ENCODE measurements at places on chromosomes 4 and X.
A peak's percentile ranks its signal among the peaks of the same experiment; 100 is the strongest.

GRCh38 chr4:90842960-90843359 lies 715.8 kb downstream of the CCSER1 start:
- no peak for DNase-seq

DNA sequence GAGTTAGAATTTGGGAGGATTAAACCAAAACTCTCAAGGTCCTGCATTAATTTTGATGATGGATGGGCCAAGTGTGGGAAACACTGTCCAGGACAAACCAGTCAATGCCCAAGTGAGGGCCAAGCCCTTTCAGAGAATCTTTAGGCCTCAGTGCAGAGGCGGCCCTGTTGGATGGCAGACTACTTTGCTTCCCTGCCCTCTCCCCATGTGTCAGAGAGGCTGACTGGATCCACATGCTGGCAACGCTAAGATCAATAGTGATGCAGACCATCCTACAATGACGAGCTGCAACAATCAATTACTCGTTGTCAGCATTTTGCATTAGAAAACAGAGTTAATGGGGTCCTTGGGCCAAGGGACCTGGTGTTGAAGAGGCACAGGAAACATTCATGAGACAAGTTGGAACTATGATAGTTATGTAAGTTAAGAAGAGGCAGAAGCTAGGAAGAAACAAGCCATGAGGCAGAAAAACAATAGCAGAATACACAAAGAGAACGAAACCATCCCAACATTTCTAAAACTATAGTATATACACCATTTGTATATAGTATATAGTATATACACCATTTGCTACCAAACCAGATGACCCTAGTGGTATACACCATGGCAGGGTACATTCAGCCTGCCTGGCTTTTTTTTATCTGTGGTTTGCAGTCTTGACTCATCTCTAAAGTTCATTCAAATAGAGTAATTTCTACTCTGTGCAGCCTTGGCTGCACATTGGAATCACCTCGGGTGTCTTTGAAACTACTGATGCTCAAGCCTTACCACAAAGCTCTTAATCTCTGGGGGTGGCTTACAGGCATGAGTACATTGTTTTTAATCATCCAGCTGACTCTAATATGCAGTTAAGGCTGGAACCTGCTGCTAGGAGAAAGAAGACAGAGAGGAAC lies 147.7 kb upstream of the GYPA start:
- no peak for DNase-seq

GRCh38 chr4:83115656-83116285 lies 1.2 kb upstream of the PLAC8 start:
- no peak for DNase-seq

DNA sequence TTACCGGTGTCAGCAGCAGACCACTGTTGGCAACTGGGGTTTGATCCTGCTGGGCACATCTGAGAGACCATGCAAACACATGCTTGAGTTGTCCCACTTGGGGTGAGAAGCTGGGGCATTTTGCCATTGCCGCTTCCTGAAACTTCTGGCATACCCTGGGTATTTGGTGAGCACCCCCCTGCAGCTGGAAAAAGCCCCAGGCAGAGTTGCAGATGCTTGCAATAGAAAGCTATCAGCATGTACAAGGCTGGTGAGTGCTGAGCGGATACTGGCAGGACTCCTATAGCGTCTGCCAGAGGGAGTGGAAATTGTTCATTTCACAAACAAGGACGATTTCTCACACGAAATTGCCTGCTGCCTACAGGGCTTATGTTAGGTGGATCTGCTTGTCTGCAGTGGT lies 32.3 kb downstream of the SUPT20HL1 start:
- no peak for DNase-seq

GRCh38 chr4:153643406-153644383 lies 40.4 kb upstream of the TLR2 start:
- peak; percentile 46 for DNase-seq

DNA sequence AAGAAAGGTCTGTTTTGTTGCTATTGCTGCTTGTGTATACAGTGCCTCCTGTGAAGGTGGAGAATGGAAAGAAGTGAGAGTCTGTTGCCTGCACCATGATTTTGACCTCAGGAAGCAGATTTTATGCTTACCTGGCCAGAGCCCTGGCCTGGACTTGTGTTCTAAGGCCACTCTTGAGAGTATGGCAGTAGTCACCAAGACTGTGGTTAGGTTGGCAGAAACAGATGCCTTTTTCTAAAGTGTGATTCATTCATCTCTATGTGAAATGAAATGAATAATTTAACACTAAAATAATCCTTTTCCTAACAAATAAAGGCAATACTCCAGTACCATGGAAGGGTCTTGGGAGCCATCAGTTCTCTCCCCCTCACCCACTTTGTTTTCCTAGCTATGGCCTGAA lies 161.8 kb downstream of the DCLK2 start:
- no peak for DNase-seq

DNA sequence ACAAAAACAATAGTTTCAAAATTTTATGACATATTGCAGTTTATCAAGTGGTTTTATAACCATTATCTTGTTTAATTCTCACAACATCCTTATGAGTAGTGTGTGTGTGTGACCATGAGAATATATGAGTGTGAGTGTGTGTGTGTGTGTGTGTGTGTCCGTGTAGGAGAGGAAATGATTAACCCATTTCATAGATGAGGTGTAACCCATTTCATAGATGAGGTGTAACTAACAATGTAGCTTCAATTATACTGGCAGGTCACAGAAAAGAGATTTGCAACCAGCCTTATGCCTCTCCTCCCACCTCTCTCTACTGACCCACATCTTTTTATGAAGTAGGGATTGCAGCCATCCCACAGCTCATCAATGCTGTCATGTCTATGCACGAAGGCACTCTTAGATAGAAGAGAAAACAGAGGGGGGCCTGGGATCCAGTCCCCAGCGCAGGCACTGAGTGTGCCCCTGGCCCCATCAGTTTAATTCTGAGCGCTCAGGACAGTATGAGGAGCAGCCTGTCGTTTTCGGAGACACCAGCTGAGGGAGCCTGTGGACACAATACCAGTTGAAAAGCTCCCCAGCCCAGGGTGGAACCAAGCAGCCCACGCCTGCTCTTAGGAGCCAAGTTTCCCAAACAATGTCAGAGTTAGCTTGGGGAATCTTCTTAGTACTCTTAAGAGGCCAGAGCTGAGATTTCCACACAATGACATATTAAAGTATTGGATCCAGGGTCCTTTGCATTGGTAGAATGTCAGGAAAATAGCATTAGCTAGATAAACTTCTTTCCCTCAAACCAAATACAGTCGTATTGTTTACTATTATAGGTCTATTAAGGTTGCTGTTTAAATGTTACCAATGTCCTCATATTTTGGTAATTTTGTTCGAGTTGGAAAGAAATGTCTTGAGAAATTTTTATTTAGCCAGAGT lies 88.6 kb downstream of the PALLD start:
- DNase-seq = peak; percentile 62

DNA sequence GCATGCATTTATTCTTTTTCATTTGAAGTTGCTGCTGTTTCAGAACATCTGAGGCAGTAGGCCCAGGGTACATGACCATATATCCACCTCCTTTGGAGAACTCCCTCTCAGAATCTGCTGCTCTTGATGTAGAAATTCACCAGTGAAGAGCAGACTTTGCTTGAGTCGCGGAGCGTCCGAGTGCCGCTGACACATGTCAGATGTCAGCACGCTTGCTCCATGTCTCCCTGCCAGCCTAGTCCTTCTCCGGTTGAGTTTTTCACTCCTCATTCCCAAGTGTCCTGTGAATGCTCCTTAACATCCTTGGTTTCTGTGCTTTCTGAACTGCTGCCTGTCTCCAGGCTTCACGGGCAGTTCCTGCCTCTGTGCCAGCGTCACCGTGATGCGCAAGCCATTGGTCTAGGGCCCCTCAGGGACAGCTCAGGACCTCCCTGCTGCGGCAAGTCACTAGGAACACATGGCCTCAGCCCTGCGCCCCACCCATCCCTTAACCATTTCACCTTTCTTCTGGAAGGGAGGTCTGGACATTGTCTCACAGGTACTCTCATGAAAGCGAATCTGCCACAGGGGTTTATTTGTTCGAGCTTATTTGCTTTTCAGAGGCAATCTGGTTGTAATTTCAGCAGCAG lies 93.1 kb upstream of the RBPJ start:
- DNase-seq = no peak

DNA sequence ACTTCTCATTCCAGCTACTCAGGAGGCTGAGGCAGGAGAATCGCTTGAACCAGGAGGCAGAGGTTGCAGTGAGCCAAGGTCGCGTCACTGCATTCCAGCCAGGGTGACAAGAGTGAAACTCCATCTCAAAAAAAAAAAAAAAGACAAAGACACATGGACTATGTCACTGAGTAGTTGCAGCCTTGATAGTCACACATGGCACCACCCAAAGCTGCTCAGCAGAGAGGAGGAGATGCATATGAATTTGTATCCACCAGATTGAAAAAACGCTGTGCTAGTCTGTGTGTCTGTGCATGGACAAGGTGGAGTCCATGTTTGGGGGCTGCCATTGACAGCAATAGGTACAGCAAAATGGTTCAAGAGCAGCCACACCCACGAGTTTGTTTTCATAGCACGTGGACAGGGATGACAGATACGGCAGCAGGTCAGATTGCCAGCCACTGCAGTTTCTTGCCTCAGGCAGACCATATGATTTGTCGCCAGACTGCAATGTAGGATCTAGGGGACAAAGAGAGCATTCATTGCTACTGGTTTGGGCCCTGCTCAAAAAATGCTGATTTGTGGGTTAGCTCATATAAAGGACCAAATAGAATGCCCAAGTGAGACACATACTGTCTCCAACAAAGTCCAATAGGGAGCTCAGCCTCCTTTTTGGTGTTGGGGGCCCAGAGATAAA lies 89.9 kb downstream of the CEP135 start:
- DNase-seq = no peak

- no peak for DNase-seq
These were observed 95.8 kb upstream of the WDR1 start for GRCh38 chr4:10212400-10212799.

- no peak for DNase-seq
These were observed 584.2 kb upstream of the INTU start for GRCh38 chr4:127048376-127049044.

GRCh38 chr4:125677665-125678307 lies 363.0 kb downstream of the FAT4 start:
- no peak for DNase-seq

DNA sequence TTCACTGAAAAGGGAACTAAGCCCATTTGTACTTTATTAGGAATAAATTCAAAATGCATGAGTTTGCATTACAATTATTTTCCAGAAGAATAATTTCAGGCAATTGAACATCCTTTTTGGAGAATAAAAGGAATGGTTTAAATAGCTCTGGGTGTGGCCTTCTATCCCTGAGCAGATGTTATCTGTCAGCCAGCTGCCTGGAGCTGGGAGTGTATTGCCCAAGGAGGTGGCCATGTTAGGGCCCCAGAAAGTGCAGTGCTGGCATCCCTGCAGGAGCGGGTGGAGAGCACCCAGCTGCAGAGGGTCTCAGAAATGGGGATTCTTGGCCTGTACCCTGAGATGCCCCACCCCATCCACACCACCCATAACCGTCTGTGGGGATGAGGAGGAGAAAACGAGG lies 21.6 kb upstream of the VEGFD start:
- DNase-seq = no peak

DNA sequence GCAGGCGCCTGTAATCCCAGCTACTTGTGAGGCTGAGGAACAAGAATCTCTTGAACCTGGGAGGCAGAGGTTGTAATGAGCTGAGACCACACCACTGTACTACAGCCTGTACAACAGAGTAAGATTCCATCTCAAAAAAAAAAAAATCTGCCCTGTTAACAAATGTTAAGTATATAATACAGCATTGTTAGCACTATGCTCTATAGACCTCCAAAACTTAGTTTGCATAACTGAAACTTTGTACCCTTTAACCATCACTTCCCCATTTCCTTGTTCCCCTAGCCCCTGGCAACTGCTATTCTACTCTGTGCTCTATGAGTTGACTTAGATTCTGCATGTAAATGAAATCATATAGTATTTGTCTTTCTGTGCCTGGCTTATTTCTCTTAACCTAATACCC lies 76.7 kb downstream of the TAB3 start:
- DNase-seq = no peak

DNA sequence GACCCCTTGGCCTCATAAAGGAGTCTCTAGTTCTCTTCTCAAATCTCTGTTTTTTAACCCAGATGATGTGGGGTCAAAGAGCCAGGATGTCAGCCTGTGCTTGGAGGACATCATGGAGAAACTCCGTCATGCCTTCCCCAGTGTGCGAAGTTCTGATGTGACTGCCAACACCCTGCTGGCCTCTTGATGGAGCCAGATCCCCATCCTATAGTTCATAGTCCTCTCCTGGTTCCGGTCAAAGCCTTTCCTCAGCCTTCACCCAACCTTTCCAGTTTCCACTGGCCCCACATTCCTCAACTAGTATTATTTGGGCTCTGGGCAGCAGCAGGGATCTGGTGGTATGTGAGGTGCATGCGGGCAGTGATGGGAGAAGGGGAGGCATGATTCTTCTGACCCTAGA lies 30.7 kb downstream of the TAF7L start:
- DNase-seq = no peak

DNA sequence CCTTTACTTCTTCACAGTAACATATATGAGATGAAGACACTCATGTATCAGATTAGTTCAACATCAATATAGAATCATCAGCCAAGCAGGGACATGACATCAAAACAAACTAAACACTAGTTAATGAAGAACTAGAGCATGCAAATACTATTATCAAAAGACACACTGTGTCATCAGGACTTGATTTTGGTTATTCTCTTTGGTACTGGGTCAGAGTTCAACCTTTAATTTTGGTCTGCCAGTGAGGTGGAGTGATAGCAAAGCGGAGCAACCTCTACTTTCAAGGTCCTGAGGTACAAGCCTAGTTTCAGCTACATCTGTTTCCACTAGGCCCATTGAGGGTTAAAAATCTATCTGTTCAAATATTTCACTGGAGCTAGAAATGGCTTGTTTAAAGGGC lies 70.5 kb downstream of the TEX13A start:
- DNase-seq = no peak

DNA sequence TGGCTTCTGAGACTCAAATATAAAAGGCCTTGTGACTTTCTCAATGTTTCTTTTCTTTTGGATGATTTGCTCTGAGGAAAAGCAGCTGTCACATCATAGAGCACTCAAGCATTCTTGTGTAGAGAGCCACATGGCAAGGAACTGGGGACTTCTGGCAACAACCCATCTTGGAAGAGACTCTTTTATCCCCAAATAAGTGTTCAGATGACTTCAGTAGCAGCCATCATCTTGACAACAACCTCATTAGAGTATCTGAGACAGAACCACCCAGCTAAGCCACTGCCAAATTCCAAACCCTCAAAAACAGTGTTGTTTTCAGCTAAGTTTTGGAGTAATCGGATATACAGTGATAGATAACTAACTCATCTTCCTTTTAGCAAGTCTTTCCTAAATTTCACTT lies 1431.7 kb upstream of the IGFBP7 start:
- no peak for DNase-seq

GRCh38 chrX:70421618-70422017 lies 1.5 kb upstream of the GDPD2 start:
- DNase-seq = no peak

- no peak for DNase-seq
These were observed 240.3 kb downstream of the IL1RAPL2 start for GRCh38 chrX:104806346-104806745.
